ENCODE measurements at places on chromosomes 6 and 20. TPM values are rescaled to one million over a fixed set of nuclear protein-coding genes. Genes with fewer than 3 reads are reported as not detected.

GRCh38 chr6:138653435-138653834 is 120.1 kb upstream of the CCDC28A start:
- DNase-seq, result no peak

Gene BTN1A1
- not detected for total RNA-seq

Gene VIP
- 1.3 TPM for total RNA-seq

Gene ITCH
- 99.5 TPM for total RNA-seq

- DNase-seq, result no peak
These were observed 339.6 kb upstream of the CITED2 start for GRCh38 chr6:139713900-139714506.

GRCh38 chr20:20580139-20580538 is 132.3 kb downstream of the RALGAPA2 start:
- DNase-seq, result no peak

Gene ZSCAN16
- 4.5 TPM for total RNA-seq

- DNase-seq, result no peak
These were observed 176.7 kb downstream of the CLIC5 start for GRCh38 chr6:45838996-45839395.

- no peak for DNase-seq
These were observed 43.6 kb upstream of the SLC22A23 start for GRCh38 chr6:3500262-3501014.

Gene OVOL2
- 11.7 TPM for total RNA-seq

Gene BCAS4
- under 0.01 TPM for total RNA-seq

- DNase-seq, result peak; percentile 54
These were observed 5.9 kb upstream of the UNC93A start for GRCh38 chr6:167285077-167285770.

DNA sequence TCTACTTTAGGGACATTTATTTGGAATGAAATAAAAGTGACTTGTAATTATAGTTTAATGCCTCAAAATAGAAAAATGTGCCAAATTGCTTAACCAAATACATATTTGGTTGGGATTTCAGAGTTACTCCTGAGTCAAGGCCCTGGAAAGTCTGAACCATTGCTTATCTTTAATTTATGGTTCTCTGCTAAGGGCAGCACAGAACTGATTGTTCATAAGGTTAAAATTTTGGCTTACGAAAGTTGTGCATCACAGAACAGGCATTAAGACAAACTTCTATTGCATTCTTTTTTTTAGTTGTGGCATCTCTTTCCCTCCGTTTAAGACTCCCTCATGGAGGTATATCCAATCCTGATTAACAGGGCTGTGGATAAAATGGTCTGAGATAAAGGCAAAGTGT is 92.2 kb upstream of the TENT5A start:
- no peak for DNase-seq

- DNase-seq, result peak; percentile 89
These were observed 21.7 kb upstream of the RANBP9 start for GRCh38 chr6:13733178-13733887.

Data from stomach (tissue), 19 donors.